NCI-H1105 (cell line): ENCODE measurements at places on chromosomes 5 and 9.

- no peak for DNase-seq
Measured at GRCh38 chr9:114722937-114723620, 41.1 kb upstream of the TEX48 start.

- DNase-seq = no peak
Measured at GRCh38 chr9:14532456-14533115, 160.6 kb downstream of the ZDHHC21 start.

- DNase-seq = no peak
Measured at GRCh38 chr5:94771742-94772141, 153.3 kb downstream of the SLF1 start.

- peak; percentile 74 for DNase-seq
Measured at GRCh38 chr5:16160706-16161105, 18.9 kb downstream of the MARCHF11 start.

- no peak for DNase-seq
Measured at GRCh38 chr9:95100071-95100627, 217.4 kb downstream of the FANCC start.

GRCh38 chr9:137302449-137303150 lies 529 bp upstream of the NRARP start:
- DNase-seq = no peak

- no peak for DNase-seq
Measured at GRCh38 chr5:10457682-10458574, 16.2 kb downstream of the ROPN1L start.

DNA sequence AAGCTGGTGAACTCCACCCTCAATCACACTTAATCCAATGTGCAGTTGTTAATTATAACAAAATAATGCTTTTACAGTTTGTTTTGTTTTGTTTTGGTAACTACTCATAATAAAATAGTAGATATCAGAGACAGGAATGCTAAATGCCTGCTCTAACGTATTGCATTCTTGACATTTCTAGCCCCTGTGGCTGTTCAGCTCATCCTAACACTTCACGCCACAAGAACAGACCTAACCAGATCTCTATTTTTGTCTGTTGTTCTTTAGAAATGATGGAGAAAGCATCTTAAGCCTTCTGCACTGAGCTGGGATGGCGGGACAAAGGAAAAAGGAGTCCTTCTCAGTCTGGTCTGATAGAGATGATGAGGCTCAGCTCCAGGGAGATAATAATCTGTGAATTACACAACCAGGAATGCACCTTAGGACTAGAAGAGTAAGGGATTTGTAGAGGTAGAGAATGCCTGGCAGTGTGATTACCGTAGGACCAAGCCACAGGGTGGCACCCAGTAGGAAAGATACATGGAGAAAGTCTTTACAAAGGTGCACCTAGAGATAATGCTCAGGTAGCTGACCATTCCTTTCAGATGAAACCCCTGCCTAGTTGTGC lies 628.8 kb downstream of the PDE4D start:
- DNase-seq = no peak

DNA sequence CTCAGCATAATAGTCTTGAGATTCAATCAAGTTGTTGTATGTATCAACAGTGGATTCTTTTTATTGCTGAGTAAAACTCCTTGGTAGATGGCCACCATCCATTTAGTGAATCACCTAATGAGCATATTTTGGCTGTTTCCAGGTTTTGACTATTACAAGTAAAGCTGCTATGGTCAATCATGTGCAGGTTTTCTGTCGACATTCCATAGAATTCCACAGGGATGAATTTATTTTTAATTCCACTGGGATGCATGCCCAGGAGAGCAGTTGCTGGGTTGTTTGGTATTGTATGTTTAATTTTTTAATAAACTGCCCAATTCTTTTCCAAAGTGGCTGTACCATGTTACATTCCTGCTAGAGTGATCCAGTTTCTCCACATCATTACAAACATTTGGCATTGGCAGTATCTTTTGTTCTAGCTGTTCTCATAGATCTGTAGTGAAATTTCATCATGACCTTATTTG lies 10.5 kb upstream of the S1PR3 start:
- no peak for DNase-seq
